Stimulated activated CD8-positive, alpha-beta memory T cell treated with anti-CD3 and anti-CD28 coated beads, Interleukin-4, amount 100 ng/mL, for 1 hour (primary cell): ENCODE measurements at places on chromosomes 5 and 9.

GRCh38 chr9:98896632-98897031, 47.1 kb upstream of the COL15A1 start:
- no peak for DNase-seq

DNA sequence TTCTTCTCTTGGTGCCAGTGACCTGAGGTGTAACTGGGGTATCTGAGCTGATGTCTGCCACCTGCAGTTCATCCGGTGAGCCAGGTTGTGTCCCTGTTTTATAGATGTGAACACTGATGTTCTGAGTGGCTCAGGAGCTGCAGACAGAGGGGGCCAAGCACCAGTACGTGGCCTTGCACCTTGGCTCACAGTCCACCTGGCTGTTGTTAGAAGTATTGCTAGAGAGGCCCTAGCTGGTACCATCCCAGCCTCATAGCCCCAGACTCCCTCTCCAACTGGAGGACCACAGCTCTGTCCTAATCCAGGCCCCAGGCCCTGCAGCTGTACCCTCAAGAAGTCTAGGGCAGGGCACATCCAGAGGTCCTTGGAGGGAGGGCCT, 16.2 kb downstream of the PHF2 start:
- DNase-seq, result no peak

DNA sequence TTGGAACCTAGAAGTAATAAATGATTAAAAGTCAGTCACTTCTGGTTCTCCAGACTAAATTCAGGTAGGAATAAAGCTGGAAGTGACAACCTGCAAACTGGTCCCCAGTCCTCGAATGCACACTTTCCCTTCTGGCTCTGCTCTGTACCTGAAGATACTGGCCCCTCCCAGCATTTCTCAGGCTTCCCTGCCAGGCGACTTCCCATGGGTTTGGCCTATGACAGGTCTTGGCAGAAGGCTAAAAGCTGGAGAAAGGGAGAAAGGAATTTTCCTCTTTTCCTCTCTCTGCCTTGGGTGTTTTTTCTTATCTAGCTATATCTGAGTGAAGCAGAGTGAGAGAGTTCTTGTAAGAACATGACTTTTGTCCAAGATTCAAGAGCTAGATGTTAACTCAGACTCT, 1005.7 kb downstream of the DTWD2 start:
- DNase-seq, result no peak

GRCh38 chr5:132459983-132460838, 30.4 kb downstream of the IRF1 start:
- DNase-seq, result no peak

- DNase-seq, result no peak
Observed at GRCh38 chr9:129336601-129337331, 158.7 kb upstream of the IER5L start.

- DNase-seq, result no peak
Observed at GRCh38 chr5:106964132-106964531, 706.6 kb downstream of the EFNA5 start.

GRCh38 chr9:84310883-84311282, 29.7 kb downstream of the SLC28A3 start:
- DNase-seq, result no peak

DNA sequence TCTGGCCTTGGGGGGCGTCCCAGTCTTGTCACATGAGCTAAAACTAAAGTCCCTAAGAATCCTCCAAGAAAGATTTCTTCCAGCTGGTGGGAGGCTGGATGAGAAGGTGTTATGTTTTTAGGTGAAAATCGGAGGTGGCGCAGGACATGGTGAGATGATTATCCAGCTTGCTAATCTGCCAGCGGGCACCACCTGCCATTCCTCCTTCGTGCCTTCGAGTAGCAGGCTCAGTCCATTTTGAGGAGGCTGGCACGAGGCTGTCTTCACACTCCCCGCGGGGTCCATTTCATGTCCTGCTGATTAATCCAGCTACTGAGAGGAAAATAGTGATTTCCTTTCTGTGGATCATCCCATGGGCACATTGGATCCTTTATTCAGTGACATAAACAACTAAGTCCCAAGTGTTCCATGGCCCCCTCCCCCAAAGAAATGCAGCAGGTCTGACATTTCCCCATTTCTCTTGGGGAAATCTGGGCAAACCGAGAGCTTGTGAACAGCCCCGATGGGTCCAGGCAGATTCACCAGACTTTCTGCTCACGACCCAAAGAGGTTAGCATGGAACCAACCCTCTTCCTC, 38.2 kb upstream of the EXOC3 start:
- no peak for DNase-seq
